ENCODE measurements at places on chromosomes 11 and 22. TPM values are rescaled to one million over a fixed set of nuclear protein-coding genes. Genes with fewer than 3 reads are reported as not detected.

The SLC35C1 gene
- 28.3 TPM for total RNA-seq

DNA sequence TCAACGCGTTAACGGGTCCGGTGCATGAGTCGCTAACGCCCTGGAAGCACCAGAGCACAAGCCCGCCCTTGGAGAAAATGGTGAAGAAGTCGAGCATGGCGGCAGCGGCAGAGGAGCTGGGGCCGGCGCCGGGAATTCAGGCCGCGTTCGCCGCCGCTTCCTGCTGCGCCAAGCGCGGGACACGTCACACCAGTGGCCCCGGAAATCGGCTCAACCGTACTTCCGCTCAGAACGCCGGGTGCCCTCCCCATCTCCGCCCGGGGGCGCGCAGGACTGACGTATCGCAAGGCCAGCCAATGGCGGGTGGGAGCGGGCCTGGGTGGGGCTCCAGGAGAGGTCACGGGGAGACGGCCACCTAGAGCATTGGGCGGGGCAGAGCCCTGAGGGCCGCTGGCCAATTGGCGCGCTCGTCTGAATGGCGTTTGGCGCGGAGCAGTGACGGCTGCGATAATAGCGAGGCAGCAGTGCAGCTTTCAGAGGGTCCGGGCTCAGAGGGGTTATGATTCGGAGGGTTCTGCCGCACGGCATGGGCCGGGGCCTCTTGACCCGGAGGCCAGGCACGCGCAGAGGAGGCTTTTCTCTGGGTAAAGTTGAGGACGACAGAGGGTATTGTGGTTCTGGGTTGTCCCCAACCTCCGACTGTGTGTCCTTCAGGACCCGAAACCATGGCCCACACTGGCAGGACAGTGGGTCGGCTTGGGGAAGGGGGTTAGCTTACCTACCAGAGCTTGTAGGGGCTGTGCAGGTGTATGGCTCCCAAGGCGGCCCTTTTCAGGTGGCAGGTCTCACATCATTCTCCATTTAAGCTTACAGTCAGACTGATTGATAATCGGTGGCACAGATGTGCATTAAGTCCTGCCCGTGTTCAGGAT, at the start of the genes FOXRED1 and SRPRA:
Gene FOXRED1, plus strand, starts transcription at position 447 of the 872 bp plus-strand sequence. Its CDS starts 53 bp downstream, at position 500.
Gene SRPRA, minus strand, starts transcription at position 188 of the 872 bp plus-strand sequence. Its CDS starts 91 bp downstream, at position 97.
- DNase-seq: peak; percentile 100

DNA sequence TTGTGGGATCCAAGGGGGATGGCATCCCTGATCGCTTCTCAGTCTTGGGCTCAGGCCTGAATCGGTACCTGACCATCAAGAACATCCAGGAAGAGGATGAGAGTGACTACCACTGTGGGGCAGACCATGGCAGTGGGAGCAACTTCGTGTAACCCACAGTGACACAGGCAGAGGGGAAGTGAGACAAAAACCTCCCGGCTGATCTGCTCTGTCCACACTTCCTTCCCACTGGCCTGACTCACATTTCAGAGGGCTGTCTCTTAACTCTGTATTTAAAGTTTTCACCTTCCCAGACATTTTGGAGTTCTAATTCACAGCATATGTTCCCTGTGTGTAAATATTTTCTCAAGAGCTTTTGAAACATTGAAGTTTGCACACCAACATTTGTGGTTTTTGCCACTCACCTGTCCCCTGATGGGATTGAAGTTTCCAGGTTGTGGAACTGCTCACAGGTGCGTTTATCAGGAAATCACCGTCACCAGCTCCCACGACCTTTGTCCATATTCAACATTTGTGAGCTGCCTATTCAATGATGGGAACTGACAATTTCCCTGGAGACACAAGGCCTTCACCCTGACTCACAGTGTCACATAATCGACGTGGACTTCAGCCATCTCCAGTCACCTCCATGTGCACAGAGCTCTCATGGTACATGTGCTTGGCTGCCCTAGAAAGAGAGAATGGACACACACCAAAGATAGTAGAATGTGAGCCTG, 99.2 kb downstream of the VPREB1 start:
- DNase-seq: no peak

The OR4A16 gene
- total RNA-seq: not detected

- DNase-seq: no peak
Observed at GRCh38 chr11:11944444-11944843, 64.0 kb downstream of the DKK3 start.

- no peak for DNase-seq
Observed at GRCh38 chr11:45085646-45086501, 60.6 kb upstream of the PRDM11 start.

- DNase-seq: no peak
Observed at GRCh38 chr22:20810645-20811044, 36.7 kb downstream of the SERPIND1 start.

Data from HT-29 (cell line).